Stimulated activated CD4-positive, alpha-beta T cell treated with anti-CD3 and anti-CD28 coated beads, TNF-alpha, amount 100 ng/mL, for 1 hour (primary cell): ENCODE measurements at places on chromosomes 12 and 14.
A peak's percentile ranks its signal among the peaks of the same experiment; 100 is the strongest.

DNA sequence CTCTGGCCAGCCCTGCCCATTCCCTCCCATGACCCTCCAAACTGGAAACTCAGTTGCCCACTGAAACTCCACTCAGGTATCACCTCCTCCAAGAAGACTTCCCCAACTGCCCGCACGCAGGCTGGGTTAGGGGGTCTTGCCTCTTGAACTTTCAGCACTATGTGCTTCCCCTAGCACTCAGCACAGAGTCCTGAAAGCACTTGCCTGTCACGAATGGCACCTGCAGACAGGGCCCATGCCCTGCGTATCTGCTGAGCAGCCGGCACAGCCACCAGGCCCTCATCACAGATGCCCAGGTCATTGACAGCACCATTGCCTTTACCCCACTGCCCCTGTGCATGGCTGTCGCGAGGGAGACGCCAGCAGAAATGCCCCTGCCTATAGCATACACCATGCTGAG is 11.2 kb downstream of the CCDC88C start:
- DNase-seq: no peak

- no peak for DNase-seq
Observed at GRCh38 chr12:2431810-2432209, 363.0 kb upstream of the FKBP4 start.

DNA sequence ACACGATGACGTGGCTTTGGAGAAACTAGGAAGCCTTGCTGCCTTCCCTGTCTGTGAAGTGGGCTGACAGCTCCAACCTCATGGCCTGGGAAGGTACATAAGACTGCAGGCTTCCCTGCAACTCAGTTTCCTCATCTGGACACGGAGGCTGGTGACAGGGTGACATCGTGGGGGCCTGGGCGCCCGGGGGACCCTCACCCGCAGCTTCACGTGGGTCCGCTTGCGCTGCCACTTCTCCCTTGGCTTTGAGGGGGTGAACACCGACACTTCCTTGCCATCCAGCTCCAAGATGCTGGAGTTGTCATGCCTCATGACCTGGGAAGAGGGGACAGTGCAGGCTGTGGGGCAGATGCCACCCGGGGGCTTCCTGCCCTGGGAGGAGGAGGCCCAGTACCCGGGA is 7.6 kb downstream of the ARL6IP4 start:
- no peak for DNase-seq

DNA sequence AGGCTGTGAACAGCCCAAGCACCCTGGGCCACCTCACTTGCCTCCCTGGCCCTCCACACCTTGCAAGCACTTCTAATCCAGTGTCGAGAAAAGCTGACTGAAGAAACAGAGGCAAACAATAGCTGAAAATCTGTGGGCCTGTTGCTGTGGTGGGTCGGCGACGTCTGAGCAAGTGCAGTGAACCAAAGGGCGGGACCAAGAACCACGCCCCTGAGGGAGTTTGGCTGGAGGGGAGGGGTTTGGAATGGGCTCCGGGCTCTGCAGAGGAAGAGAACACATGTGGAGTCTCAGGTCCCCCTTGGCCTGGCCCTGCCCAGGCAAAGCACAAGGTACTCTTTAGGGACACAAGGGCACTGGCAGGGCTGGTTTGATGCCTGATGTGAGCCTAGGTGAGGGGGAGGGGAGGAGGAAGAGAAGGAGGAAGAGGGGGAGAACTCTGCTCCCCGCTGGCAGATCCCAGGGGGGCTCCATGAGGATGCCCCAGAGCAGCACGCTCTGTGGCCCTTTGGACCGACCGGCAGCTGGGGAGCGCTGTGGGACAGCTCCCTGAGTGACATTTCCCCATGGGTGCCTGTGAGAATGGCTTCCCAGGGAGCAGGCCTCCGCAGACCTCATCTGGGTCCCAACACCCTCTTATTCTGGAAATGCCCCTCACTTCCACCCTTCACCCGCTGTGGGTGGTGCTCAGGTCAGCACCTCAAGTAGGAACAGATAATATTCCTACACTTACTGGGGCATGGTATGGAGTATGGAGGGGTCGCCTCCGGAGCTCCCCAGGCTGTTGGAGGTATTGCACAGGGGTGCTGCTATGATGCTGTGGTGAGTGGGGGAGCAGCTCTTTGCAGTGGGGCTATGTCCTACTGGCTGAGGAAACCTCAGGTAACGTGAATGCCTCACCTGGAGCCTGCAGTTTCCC is 85.5 kb downstream of the CPSF2 start:
- no peak for DNase-seq

- no peak for DNase-seq
Observed at GRCh38 chr14:96849733-96850132, 52.6 kb downstream of the VRK1 start.

GRCh38 chr12:32039347-32039746 is 67.3 kb upstream of the BICD1 start:
- no peak for DNase-seq

DNA sequence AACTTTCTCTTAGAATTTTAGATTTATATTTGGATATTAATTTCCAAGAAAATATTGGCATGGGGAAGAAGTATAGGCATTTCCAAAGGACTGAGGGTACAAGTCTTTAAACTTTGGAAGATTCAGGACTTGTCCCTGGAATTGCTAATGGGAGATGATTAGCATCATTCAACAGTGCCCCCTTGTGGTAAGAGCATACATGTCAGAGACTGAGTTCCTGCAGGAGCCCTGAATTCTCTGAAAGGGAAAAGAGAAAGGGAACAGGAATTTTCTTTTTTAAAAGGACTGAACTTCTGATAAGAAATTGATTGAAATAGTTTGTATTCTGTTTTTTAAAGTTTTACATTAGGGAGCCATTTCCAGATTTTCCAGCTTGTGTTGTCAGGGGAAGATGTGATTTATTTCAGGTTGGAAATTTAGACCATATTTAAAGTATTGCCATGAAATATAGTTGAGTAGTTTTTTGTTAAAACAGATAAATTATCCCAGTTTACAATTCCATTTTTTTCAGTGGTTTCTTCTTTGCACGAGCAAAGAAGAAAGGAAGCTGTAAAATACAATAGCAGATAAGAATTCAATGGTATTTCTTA is 44.0 kb upstream of the REP15 start:
- DNase-seq: no peak

- DNase-seq: no peak
Observed at GRCh38 chr14:38737686-38738407, 365.2 kb downstream of the SEC23A start.

GRCh38 chr12:132067182-132067581 is 76.9 kb downstream of the DDX51 start:
- no peak for DNase-seq

DNA sequence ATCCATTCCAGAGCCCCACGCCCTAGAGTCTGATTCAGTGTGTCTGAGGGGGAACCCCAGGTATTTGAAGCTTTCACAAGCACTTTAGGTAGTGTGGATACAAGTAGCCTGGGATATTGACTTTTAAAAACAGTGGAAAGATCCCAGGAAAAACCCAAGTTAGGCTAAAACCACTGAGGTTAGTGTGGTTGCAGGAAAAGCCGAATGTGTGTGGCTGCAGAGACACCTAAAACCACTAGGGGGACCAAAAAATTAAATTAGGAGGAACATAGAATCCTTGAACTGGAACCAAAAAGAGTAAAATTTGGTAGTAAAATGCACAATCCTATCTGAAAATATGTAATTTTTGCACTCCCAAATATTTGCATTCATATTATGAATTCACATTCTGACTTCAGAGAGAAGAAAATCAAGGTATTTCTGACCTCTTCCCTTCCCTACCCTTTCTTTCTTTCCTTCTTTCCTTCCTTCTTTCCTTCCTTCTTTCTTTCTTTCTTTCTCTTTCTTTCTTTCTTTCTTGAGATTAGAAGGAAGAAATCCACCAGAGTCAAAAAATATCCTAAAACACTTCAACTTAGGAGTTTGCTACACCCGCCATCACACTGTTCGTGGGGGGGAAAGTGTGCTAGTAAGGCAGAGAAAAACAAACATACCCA is 37.8 kb downstream of the SLCO1A2 start:
- DNase-seq: no peak

DNA sequence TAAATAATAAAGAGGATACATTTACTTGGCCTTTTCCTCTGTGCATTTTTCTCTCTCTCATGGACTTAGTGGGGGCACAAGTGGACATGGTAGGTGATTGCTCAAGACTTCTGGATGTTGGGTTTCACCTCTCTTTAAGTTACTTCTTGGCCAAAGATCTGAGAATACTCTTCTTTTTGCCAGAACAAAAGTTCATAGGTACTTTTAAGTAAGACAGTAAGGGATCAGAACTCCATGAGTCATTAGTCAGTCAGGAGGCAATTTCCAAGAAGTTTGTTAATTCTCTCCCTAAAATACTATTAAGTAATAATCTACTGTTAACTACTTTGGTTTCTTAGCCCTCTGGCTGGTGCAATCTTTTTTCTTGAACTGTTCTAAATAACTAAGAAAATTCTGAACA is 84.2 kb downstream of the GRIP1 start:
- no peak for DNase-seq

DNA sequence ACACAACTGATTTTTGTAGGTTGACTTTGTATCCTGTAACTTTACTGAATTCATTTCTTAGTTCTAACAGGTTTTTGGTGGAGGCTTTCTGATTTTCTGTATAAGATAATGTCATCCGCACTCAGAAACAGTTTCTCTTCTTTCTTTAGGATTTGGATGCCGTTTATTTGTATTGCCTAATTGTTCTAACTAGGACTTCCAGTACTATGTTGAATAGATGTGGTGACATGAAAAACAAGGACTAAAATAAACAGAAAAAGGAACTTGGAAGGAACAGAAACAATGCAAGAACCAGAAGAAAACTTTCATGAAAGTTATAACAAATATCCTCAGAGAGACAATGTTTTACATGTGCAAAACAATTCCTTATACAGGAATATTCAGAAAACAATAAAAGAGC is 100.3 kb downstream of the GTF2A1 start:
- DNase-seq: no peak

GRCh38 chr12:2406903-2407302 is 354.1 kb downstream of the CACNA1C start:
- DNase-seq: no peak

GRCh38 chr12:127810041-127810440 is 456.9 kb upstream of the TMEM132C start:
- DNase-seq: no peak

DNA sequence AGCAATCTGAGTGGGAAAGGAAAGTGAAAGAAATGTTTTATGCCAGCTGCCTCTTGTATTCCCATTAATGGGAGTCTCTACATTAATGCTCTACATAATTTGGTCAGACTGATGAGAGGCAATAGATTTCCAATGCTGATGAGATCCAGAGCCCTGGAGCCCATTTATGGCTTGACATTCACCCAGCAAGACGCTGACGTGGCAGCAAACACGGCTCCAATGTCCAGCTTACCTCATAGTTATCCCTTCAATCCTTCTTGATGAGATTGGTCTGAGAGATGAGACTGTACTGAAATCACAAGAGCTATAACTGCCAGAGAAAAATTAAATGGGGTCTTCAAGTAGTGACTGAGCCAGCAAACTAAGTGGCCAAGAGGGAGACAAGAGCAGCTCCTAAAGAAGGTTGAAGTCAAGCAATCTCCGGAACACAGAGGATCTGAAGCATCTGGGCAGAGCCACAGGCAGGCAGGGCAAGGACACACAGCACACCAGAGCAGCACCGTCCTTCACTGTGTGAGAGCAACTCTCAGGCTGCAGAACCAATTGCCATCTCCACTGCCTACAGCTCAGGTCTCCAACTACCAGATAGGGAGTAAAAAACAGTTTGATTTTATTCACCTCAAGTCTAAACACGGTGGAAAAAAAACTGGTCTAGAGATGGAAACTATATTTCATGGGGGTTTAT is 7.3 kb upstream of the MYO1A start:
- DNase-seq: no peak

- DNase-seq: no peak
Observed at GRCh38 chr14:93714605-93715004, 73.7 kb downstream of the PRIMA1 start.

DNA sequence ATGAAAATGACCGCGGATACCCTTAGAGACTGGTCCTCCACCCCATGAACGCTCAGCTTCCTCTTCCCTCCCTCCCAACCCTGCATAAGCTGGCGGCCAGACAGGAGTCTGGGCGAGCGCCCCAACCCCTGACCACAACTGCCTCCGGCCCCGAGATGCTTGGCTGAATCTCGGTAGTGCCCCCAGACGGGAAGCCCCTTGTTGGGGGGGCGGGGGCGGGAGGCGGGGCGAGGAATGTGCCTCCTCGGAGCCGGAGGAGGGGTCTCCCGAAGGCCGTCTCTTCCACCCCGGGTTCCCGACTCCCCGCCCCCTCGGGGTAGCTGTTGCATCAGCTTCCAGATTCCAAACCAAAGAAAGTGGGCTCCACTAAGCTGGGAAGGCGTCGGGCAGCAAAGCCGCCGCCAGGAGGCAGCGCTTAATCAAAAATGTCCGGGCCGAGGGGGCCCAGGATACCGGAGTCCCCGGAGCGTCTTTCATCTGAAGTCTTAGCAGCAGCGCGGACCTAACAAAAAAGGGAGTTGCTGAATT is 7.1 kb upstream of the MRPL52 start:
- peak; percentile 11 for DNase-seq

DNA sequence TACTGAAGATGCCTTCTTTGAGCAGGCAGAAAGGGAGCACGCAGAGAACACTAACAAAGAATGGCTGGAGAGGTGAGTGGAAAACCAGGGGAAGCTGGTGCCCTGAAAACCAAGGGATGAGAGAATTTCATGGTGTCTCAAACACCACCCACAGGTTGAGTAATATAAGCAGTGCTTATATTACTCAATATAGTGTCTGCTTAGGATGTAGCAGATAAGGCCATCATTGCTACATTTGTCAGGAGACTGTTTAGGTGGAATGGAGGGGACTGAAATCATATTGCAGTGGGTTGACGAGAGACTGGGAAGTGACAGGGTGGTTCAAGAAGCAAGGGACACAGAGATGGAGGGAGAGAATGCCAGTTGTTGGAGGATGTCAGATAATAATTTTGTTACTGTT is 20.6 kb downstream of the PKP2 start:
- DNase-seq: no peak

DNA sequence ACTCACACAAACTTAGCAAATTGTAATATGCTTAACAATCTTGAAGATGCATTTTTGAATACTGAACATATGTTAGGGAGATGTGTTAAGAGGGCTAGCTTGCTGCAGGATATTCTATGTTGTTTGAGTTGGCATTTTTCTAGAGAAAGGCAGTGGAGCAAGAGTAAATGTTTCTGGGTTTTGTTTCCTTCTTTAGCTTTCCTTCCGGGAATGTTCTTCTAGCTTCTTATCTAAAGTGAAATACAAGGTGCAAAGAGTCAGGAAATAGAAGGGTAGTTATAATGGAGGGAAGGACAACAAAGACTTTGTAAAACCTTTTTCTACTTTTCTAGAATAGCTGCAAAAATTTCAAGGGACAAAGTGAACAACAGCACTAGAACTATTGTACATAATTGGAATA is 77.6 kb upstream of the KCNH3 start:
- DNase-seq: no peak

GRCh38 chr14:53350866-53351265 is 197.7 kb upstream of the DDHD1 start:
- no peak for DNase-seq

GRCh38 chr14:85517114-85517688 is 12.7 kb upstream of the FLRT2 start:
- no peak for DNase-seq

- no peak for DNase-seq
Observed at GRCh38 chr14:25007832-25008231, 42.1 kb downstream of the STXBP6 start.

GRCh38 chr12:62375603-62376002 is 91.0 kb upstream of the MON2 start:
- DNase-seq: no peak
